IMR-90 (cell line): ENCODE measurements at places on chromosomes 6 and 20.
A peak's percentile ranks its signal among the peaks of the same experiment; 100 is the strongest.

DNA sequence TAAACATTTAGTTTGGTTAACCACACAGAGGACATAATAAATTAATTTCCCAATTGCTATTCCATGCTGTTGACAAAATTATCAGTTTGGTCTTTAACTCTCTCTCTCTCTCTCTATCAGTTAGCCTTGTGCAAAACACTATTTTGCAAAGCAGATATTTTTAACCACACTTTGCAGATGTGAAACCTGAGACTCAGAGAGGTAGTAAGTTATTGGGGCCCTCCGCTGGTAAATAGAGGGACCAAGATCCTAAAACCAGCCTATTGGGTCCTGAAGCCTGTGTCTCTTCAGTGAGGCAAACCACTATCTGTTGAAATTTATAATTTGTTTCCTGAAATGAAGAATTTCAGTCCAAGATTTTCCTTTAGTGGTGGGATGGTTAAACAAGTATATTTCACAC is 231.0 kb downstream of the SOD2 start:
- DNase-seq, result no peak

DNA sequence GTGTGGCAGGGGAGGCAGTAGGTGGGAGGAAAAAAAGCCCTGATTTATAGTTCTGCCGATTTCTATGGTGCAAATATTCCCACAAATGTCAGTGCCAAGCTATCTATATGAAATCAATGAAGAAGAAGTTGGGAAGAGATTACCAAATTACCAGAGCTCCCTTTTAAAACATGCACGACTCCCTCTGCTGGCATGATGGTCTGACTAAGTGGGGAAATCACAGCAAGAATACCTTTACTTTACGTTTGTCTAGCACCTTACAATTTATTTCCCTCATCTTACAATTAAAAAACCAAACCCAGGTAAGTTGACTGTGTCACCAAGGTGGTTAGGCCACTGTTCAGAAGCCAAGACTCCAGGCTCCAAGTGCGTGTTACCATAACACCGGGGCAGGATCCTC is 55.6 kb downstream of the AGPAT4 start:
- DNase-seq, result no peak

- peak; percentile 43 for DNase-seq
Measured at GRCh38 chr6:21741221-21742109, 147.9 kb downstream of the SOX4 start.

GRCh38 chr6:33673851-33674250 is 37.6 kb downstream of the UQCC2 start:
- no peak for DNase-seq

DNA sequence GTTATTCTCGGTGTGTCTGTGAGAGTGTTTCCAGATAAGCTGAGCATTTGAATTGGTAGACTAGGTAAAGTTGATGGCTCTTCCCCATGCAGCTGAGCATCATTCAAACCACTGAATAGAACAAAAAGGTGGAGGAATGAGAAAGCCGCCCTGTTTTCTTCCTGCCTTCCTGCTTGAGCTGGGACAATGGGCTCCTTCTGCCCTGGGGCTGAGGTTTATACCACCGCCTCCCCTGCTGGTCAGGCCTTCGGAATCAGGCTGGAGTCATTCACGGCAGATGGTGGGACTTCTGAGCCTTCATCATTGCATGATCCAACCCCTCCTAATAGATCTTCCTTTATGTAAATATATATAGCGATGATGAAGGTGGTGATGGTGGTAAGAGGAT is 124.9 kb downstream of the ANKRD60 start:
- no peak for DNase-seq

GRCh38 chr20:9144643-9145042 is 75.8 kb downstream of the PLCB4 start:
- no peak for DNase-seq

DNA sequence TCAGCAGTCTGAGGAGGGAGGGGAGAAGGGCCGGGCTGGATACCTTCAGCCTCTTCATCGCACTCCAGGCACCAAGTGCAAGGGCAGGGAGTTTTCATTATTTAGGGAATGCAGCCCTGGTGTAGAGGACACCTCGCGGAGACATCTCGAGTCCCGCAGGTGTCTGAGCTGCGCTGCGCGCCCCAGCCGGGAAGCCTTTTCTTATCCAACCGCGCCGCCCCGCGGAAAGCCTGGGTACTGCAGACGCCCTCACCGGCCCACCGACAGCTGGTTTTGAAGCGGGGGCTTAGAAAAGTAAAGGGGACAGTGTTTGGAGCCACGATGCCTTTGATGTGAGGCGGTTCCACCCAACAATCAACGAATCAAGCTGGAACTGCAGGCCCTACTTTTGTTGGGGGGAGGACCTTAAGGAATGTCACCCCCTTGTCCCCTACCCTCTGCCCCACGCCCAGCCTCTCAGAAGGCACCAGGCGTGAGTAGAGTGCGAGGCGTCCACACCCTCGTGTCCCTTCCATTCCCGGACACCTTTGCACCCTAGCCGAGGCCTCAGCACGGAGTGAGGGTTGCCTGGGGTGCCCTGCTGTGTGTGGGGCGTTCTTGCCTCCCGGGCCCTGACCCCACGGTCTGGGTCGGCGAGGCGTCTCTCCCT is 8.6 kb downstream of the NKX2-2 start:
- DNase-seq, result peak; percentile 22

DNA sequence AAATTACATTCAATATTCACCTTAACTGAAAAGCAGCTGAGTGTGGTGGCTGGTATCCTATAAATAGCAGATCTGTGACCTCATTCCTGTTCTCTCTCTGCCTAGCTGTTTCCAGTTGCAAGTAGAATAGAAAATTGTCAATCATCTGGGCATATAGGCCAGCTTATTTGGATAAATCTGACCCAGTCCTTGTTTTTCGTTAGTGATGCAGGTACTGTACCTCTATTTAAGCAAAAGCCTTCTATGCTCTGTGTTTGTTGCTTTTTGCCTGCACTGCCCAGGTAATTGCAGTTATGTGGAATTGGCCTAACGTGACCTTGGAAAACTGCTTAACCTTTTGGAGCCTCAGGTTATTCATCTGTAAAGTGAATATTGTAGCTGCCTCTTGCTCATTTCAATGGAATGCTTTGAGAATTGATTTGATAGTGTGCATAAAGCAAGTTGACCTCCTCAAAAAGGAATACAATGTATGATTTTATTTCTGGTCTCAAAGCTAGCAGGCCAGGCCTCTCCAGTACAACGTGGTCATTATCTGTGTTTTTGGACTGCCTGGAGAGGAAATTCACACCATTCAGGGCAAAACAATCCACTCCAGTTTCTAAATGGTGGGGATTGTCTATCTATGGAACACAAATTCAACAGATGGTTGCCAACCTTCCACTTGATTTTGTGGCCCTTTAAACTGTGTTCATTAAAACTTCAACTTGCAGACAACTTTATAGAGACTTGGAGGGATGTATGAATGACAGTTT is 508.7 kb upstream of the CITED2 start:
- peak; percentile 51 for DNase-seq

GRCh38 chr6:113511100-113511499 is 346.0 kb upstream of the MARCKS start:
- no peak for DNase-seq

DNA sequence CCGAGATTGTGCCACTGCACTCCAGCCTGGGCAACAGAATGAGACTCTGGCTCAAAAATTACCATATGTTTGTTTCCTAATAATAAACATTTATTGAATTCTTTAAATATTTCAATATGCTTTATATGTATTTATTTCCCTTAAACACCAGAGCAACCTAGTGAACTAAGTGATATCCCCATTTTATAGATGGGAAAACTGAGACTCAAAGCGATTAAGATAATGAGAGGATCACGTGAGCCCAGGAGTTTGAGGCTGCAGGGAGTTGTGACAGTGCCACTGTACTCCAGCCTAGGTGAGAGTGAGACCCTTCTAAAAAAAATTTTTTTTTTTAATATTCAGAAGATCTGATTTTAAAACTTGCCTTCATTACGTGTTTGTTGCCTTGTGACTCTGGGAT is 19.4 kb upstream of the CARMIL1 start:
- DNase-seq, result no peak

DNA sequence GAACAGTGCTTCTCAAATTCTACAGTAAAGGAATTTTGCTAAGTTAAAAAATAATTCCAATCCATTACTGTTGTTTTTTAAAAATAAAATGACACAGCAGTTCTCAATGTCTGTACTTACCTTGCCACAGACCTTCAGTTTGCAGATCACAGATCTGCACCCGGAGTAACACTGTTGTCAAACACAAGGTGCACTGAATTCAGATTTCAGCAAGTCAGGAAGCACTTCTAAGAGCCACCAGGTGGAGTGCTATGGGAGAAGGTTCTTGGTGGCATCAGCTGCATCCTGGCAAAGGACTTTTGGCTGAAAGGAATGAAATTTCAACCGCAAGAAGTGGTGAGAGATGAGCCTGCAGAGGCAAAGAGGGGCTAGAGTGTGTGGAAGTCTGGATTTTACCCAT is 17.4 kb downstream of the RSPH4A start:
- no peak for DNase-seq

GRCh38 chr6:87762116-87762515 is 60.1 kb upstream of the AKIRIN2 start:
- DNase-seq, result no peak

- DNase-seq, result no peak
Measured at GRCh38 chr6:12228447-12229146, 61.6 kb upstream of the EDN1 start.

DNA sequence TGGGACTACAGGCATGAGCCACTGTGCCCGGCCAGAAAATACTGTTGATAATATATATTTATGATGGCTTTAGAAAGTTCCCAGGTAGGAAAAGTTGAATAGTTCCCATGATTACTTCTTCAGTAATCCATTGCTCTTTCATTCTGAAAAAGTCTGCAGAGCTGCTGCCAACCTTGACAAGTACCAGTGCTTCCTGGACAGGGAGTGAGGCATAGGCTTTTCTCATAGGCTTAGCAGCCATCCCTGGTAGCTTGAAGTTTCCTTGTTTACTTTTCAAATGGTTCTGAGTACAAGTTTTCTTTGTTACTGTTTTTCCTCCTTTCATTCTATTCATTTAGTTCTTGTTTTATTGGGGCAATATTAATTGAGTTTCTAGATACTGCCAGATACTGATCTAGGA is 7.8 kb downstream of the RWDD1 start:
- peak; percentile 25 for DNase-seq

DNA sequence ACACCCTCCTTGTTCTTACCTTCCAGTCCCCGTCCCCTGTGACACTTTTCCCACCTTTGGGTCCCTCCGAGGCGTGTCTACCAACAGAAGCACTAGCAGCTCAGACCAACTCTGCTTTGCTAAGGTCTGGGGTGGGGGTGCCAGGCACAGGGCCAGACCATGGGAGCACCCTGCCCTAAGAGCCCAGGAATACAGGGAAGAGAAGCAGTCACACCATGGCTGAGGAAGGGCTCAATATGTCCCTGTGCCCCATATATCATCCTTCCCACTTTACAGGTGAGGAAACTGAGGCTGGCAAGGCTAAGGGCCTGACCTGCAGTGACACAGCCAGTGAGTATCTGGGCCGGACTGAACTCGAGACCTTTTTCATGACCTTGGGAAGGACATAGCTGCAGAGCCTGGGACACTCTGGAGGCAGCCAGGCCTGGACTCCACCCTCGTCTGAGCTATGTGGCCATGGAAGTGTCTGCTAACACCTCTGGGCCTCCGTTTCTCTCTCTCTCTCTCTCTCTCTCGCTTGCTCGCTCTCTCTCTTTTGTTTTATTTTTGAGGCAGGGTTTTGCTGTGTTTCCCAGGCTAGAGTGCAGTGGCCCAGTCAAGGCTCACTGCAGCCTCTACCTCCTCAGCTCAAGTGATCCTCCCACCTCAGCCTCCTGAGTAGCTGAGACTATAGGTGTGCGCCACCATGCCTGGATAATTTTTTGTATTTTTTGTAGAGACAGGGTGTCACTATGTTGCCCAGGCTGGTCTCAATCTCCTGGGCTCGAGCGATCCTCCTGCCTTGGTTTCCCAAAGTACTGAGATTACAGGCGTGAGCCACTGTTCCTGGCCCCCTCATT is 156.7 kb downstream of the GRM4 start:
- no peak for DNase-seq

DNA sequence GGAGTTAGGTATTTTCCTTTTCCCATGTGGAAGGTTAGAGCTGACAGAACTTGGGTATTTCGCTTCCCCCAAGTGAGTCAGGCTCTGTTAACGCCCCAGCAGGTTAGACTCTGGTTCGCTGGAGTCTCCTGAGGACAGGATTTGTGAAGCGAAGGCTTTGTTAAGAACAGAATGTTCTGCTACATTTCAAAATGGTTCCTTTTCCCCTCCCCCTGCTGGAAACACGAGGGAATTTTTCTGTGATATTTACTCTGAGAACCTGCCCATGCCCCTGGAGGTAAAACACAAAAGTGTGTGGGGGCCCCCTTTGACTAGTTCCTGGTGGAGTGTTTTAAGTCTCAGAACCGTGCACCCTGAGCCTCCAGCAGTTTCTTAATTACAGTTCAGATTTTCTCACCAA is 731.4 kb upstream of the CITED2 start:
- DNase-seq, result no peak

DNA sequence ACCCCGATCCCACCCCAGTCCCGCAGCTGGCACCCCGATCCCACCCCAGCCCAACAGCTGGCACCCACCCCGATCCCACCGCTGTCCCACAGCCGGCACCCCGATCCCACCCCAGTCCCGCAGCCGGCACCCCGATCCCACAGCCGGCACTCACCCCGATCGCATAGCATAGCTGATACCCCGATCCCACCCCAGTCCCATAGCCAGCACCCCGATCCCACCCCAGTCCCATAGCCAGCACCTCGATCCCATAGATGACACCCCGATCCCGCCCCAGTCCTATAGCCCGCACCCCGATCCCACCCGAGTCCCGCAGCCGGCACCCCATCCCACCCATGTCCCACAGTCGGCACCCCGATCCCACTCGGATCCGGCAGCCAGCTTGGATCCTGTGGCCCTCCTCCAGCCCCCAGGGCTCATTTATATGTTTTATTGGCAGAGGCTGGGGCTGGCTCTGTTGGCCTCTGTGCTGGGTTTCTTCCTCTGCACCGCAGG is 897 bp upstream of the GMEB2 start:
- DNase-seq, result no peak

DNA sequence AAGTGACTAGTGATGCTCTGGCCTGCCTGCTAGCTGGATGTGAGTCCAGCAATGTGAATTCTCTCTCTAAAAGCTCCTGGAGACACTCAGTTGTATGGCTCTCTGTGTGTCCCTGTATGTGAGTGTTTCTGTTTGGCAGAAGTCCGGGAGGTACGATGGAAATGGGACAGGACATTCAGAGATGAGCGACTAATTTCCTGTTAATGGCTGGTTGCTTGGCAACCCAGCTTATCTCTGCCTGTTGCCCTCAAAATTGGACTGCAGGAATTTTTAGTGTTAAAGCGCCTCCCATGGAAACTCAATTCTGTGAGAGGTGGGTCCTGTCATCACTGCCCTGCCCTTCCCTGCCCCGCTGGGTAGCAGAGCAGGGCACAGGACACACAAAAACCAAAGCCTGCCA is 136.8 kb upstream of the LRFN2 start:
- no peak for DNase-seq
